ENCODE measurements at places on chromosomes 13 and 19.

DNA sequence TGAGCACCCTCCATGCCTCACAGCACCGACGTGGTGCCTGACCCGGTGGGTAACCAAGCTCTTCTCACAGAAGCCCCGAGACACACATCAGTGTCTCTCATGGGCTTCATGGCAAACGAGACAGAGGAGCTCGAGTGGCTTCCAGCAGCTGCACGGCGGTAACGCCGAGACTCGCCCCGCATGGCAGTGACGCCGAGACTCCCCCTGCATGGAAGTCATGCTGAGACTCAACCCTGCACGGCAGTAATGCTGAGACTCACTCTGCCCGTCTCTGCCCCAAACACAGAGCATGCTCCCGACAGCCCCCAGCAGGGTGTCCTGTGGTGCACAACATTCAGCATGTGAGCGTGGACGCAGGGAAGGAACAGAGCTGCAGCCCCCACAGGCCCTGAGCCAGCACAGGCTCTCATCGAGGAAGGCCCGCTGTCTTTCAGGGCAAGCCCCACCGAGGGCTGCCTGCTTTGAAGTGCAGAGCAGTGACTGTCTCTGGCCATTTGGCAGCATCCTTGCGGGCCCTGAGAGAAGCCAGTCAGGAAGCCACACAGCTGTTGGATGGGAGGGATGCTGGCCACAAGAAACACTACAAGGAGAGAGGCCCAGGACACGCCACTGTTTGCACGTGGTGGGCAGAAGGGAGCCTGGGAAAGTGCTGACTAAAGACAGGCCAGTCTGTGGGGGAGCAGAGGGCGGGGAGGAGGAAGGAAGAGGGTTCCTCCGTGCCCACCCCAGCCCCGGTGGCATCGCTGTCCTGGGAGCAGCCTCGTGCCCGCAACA lies 9.5 kb downstream of the GAS6 start:
- no peak for DNase-seq

DNA sequence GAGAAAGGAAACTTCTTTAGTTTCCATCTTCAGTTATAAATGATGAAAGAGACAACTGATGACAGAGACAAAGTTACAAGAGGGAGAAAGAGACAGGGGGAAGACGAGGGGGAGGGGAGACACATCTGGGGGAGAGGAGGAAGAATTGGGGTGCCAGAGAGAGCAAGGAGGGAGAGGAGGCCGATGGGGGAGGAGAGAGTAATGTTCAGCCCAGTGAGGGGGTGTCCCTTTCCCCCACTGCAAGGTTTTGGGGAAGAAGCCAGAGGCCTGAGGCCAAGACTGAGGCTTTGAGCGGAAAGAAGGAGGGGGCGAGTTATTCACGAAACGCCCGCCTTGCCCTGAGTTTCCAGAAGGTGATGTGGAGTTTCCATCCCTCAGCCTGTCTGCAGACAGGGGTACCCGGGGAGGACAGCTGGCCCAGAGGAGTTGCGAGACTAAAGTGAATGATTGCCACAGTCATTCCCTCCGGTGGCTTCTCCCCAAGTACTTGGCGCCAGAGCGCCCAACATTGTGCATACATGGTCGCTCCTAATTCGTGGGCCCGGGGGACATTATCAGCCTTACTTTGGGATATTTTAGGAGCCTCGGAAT lies 558 bp upstream of the PPAN start:
- DNase-seq, result no peak

- no peak for DNase-seq
These were observed 32.3 kb upstream of the MATK start for GRCh38 chr19:3818466-3818865.

- no peak for DNase-seq
These were observed 39.4 kb downstream of the VAV1 start for GRCh38 chr19:6811906-6812305.

- no peak for DNase-seq
These were observed 4.6 kb upstream of the MISP start for GRCh38 chr19:746208-746819.

DNA sequence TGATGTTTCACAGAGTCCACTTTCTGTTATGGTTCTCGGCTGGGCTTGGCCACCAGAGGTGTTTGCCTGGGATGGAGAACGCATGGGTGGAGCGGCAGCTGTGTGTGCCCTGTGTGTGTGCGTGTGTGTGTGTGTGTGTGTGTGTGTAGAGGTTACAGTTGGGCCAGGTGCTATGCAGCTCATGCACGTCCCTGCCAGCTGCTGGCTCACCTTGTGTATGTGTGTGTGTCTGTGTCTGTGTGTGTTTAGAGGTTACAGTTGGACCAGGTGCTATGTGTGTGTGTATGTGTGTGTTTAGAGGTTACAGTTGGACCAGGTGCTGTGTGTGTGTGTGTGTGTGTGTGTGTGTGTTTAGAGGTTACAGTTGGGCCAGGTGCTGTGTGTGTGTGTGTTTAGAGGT lies 33.0 kb upstream of the PEG3 start:
- DNase-seq, result no peak

- no peak for DNase-seq
These were observed 517.2 kb upstream of the SLITRK1 start for GRCh38 chr13:84399320-84400085.

DNA sequence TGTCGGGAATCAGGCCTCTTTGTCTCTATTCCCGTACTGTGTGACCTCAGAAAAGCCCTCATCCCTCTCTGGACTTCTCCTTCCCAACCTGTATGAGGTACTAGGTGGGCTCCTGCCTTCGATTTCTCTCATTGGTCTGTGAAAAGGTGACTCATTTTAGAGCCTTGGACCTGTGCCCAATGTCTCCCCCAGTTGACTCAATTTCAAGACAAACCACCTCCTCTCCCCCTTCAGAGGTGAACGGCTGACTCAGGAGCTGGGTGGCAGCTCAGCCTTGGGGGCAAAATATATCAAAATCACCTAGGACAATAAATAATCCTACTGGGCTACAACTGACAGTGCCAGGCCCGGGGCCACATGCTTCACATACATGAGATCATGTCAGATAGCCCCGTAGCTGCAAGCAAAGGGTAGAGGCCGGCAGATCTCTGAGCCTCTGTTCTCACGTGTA lies 630 bp downstream of the COQ8B start:
- no peak for DNase-seq

GRCh38 chr13:91934354-91934753 lies 535.9 kb downstream of the GPC5 start:
- DNase-seq, result no peak

GRCh38 chr13:27405546-27406134 lies 18.8 kb upstream of the GTF3A start:
- peak; percentile 6 for DNase-seq

- no peak for DNase-seq
These were observed 673.8 kb downstream of the PCDH9 start for GRCh38 chr13:66556306-66556705.

- DNase-seq, result no peak
These were observed 38.2 kb upstream of the IGSF23 start for GRCh38 chr19:44575116-44575700.

DNA sequence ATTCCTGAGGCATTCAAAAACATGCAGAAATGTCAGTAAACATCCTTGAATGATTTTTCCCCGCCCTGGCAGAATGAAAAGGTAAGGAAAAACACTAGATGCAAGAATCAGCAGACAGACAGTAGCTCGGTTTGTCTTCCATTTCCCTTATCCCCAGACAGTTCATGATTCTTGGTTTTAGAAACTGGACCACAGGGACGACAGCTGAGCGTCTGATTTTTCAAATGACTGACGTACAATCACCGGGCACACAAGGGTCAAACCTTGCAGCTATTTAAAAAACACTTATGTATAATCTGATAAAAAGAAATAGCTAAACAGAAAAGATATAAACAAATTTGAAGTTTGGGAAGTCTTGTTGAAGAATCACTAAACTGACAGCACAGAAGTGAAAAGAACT lies 47.1 kb downstream of the DCLK1 start:
- no peak for DNase-seq

- DNase-seq, result no peak
These were observed 52.7 kb upstream of the FAM216B start for GRCh38 chr13:42728507-42729180.

DNA sequence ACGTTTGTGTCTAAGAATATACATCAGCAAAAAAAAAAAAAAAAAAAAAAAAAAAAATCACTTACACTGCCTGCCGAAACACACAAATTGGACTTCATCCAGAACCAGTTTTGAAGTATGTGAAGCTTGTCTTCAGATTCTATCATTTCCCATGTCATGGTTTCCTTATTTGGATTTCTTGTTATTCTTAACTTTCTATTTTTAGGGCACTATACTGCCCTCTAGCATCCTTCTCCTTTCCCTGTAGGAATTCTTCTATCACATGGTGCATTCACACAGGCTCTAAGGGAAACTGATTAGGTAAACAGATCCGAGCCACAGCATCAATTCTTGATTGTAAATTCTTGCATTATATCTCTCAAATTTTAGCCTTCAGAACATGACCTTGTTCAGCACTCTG lies 1507.5 kb downstream of the OLFM4 start:
- peak; percentile 5 for DNase-seq

DNA sequence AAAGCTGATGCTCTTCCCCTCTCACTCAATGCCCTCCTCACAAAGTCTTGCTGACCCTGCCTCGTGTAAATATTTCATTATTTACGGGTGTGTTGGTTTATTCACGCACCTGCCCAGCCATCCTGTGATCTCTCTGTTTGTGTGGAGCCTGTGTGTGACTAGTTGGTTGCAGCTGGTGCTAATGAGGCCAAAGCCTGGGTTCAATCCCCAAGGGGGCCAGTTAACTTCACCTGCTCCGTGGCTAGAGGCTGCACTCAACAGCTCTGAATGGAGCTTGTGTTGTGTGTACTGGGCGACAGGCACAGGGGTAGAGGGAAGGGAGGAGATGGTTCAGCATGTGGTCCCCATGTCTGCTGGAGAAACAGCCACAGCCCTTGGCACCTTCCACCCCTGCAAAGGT lies 109.5 kb downstream of the DNAJC15 start:
- DNase-seq, result no peak

GRCh38 chr13:93399212-93399611 lies 172.6 kb downstream of the GPC6 start:
- DNase-seq, result no peak

GRCh38 chr19:13796301-13797057 lies 1.2 kb downstream of the ZSWIM4 start:
- DNase-seq, result no peak

GRCh38 chr13:110869231-110869804 lies 45.6 kb downstream of the ANKRD10 start:
- DNase-seq, result no peak

DNA sequence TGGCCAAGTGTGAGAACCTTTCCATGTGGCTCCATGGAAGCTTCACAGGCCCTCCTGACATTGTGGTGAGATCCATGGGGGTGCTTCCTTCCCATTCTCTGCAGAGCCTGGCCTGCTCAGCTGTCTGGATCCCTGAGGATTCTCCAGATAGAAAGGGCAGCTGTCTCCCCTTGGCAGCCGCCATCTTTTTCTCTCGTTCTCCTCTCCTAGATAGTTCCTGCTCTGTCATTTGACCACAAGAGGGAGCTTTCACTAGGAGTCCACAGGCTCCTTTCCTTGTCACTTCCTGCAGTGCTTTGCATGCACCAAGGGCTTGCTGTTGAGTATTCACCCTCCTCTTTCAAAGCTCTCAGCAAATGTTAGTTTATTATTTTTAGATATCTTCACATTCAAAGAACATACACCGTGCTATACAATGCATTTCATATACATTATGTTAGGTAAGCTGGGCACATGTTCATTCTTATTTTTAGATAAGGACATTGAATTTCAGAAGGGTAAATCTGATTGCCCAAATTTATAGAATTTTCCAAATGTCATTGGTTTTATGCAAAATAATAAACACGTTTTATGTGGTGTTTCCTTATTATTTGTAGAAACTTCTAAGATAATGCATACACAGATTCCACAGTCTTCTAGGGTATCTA lies 133.2 kb downstream of the FRY start:
- peak; percentile 51 for DNase-seq

GRCh38 chr13:31947105-31947504 lies 84.5 kb upstream of the FRY start:
- no peak for DNase-seq

DNA sequence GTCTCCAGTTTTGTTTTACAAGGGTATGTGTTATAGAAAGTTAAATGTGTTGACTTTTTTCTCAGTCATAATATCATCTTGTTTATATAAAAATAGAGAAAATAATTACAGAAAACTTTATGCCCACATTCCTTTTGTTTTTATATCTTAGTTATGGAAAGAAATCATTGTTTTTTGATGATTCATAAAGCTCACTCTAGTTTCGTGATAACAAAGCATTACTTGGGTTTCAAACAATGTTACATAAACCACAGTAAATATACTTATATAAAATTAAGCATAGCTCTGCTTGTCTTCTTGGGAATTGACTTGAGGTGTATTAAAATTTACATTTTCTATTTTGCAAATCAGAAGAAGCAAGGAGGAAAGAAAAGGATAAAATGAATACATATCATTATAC lies 111.8 kb downstream of the SGCG start:
- DNase-seq, result no peak

DNA sequence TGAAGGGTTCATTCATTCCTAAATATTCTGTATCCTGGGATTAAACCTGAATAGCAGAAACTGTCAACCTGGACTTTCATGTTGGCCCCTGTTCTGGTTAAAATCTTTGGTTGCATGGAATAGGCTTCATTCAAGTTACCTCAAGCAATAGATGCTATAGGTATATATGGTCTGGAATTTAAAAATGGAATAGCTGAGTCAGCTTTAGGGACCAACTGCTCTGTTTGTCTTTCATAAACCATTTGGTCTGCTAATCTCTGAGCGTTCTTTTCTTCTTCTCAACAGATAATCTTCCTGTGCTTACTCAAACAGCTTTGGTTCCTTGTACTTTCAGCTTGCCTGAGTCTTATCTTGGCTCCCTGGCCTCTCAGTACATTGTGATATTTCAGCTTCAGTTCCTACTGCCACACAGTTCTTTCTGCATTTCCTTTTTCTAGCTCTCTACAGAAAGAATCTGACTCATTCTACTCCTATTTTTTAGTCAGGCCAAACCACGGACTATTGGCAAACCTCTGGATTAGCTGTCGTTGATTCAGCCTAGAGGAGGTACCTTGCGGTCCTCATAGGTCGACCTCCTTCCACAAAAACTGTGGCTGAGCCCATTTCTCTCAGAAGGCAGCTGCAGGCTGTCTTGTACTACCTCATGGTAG lies 35.9 kb upstream of the MAB21L1 start:
- DNase-seq, result no peak

DNA sequence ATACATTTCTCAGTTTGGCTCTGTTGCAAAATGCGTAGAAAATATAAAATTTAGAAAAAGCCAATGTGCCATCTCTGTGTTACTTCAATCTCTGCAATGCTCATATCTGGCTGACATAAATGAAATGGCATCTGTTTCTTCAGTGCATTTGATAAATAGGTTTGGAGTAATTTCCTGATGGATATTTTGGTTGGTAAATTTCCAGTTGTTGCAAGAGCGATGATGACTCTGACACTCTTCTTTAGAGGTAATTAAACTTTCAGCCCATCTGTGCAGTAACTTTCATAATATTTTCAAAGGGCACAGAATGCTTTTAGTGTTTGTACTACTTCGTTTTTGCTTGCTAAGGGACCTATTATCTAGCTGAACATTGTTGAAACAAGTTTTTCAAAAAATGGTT lies 1286.4 kb downstream of the PCDH9 start:
- DNase-seq, result no peak
